WERI-Rb-1 (cell line): ENCODE measurements at places on chromosomes 1 and 21.

DNA sequence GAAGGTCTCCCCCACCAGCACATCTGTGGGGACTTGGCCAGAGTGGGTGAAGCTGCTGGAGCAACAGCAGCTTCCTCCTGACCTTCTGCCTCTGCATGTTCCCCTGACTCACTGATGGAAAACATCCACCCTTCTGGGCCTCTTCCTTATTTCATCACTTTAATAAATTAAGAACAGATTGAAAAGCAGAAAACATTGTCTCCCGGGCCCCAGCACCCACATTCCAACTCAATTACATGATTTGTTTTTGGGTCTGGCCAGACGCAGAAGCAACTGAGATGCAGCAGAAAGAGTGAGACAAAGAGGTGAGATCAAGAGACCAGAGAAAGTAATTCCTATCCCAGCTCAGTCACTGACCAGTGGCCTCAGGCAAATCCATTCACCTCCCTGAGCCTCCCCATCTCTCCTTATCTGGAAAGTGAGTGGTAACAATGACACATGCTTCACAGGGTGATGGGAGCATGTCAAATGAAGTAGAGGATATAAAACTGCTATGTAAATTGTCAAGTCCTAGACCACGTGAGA is 157.1 kb downstream of the ELAVL4 start:
- DNase-seq, result no peak

DNA sequence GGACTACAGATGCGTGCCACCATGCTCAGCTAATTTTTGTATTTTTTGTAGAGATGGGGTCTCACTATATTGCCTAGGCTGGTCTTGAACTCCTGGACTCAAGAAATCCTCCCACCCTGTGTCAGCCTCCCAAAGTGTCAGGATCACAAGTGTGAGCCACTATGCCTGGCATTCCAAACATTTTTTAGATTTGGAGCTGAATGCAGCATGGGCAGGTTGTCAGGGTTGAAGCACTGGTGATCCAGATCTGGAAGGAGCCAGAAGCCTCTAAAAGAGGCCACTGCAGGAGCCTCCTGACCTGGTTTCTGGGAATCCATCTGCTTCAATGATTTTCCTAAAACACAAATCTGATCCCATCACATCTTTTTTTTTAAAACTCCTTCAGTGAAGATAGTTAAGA is 1.8 kb upstream of the CTPS1 start:
- no peak for DNase-seq

DNA sequence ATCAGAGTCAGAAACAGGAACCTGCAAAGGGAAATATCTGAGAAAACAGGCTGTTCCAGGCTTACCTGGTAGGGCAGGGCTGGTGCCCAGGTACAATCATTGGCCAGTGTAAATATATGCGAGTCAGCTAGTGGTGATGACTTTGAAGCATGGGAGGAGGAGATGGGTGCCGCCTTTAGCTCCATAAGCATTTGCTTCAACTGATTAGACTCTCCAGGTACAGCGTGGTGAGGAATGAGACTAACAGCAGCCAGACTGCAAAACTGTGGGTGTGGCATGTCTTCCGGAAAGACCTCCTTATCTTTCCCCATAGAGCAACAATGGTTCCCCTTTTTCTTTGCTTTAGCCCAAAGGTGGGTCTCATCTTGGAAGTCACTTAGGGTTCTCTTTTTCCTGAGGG is 137.2 kb downstream of the LRIG2 start:
- DNase-seq, result no peak

GRCh38 chr1:21447311-21447710 is 7.4 kb downstream of the NBPF3 start:
- DNase-seq, result no peak

DNA sequence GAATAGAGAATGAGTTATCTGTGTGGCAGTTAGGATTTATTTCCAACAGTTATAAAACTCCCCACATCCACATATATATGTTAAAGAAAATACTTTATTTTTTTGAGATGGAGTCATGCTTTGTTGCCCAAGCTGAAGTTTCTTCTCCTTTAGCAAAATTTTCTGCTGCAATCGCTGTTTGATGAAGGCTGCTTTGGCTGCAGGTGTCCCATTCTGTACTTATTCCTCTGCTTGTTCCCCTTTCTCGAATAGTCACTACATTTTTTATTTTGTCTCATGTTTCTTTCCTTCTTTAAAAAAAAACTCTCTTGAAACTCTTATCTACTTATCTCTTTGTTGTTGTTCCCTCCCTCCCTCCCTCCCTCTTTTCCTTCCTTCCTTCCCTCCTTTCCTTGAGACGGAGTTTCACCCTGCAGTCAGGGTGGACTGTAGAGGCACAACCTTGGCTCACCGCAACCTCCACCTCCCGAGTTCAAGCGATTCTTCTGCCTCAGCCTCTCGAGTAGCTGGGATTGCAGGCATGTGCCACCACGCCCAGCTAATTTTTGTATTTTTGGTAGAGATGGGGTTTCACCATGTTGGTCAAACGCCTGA is 10.6 kb downstream of the OR2W3 start:
- no peak for DNase-seq
